ENCODE measurements at places on chromosomes 6 and 20. TPM values are rescaled to one million over a fixed set of nuclear protein-coding genes. Genes with fewer than 3 reads are reported as not detected.

LAMA4 gene
- total RNA-seq: 68.4 TPM

POLH gene
- total RNA-seq: 18.3 TPM

MAS1 gene
- total RNA-seq: not detected

TMEM181 gene
- total RNA-seq: 18.1 TPM

HS3ST5 gene
- total RNA-seq: not detected

CCN2 gene
- total RNA-seq: 76.4 TPM

ZBTB46 gene
- total RNA-seq: 1.2 TPM

GNRH2 gene
- not detected for total RNA-seq

PGC gene
- not detected for total RNA-seq

UNC5CL gene
- 0.15 TPM for total RNA-seq

TGM3 gene
- total RNA-seq: not detected

HCK gene
- not detected for total RNA-seq

PKIB gene
- 0.59 TPM for total RNA-seq

ENPP1 gene
- total RNA-seq: 6.6 TPM

PROKR2 gene
- total RNA-seq: not detected

PI16 gene
- total RNA-seq: not detected

BHLHE23 gene
- total RNA-seq: not detected

KIAA0408 gene
- total RNA-seq: 0.30 TPM

RBM24 gene
- 3.1 TPM for total RNA-seq

LIN28B gene
- not detected for total RNA-seq

MAFB gene
- total RNA-seq: 1.0 TPM

ANKRD66 gene
- total RNA-seq: not detected

ADGRF5 gene
- total RNA-seq: under 0.01 TPM

KCNK15 gene
- not detected for total RNA-seq

SLC35F1 gene
- 0.15 TPM for total RNA-seq

All from bronchus fibroblast of lung (primary cell).